ENCODE measurements at places on chromosomes 4 and X. TPM values are rescaled to one million over a fixed set of nuclear protein-coding genes. Genes with fewer than 3 reads are reported as not detected.

Gene PLAC1
- not detected for total RNA-seq

DNA sequence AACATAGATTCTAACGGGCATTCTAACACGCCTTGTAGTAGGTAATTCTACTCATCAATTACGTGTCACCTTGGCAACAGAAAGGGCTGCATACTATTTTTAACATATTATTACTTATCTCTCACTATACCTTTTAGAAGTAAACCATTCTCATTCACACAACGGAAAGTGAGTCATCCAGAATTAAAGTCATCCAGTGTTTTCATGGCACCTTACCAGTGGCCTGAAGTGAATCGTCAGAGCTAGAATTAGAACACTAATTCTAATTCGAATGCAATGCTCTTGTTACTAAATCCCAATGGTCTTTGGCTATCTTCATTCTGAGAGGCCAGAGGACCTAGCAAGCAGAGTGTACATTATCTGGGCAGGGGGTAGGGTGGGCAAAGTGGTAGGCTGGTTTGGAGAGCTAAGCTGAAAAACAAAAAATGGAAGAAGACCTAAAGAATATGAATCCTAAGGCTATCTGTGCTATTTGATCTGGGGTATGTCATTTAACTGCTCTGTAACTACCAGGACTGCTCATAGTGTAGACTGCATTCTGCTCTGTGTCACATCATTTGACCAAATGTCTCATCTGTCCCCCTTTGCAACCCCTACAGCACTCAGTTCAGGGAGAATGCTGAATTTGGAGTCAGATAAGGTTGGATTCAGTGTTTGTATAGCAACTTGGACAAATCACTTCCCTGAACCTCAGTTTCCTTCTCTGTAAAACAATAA lies 96.5 kb downstream of the HDAC8 start:
- no peak for DNase-seq

DNA sequence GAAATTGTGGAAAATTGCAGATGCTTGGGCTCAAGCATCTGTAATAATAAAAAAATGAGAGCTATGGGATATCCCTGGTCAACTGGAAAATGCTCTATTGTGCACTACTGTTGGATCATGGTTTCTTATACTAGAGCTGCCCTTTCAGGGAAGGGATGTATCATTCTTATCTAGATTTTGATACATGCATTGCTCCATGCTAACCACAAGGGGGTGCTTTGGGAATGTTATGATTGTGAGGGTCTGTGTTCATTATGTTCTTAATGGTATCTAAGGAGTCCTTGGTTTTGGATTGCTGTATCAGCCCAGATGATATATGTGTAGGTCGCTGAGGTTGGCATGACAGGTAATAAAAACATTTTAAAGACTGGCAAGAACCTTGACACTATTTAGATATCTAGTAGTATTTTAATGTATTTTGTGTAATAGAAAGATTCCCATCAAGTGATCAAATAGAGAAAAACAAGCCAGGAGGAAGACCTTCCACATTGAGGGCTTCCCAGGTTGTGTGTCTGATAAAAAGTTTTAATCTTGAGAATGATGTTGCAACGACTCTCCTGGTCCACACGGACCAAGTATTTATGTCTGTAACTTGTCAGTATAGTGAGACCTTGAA lies 49.2 kb upstream of the TLR2 start:
- DNase-seq, result no peak

DNA sequence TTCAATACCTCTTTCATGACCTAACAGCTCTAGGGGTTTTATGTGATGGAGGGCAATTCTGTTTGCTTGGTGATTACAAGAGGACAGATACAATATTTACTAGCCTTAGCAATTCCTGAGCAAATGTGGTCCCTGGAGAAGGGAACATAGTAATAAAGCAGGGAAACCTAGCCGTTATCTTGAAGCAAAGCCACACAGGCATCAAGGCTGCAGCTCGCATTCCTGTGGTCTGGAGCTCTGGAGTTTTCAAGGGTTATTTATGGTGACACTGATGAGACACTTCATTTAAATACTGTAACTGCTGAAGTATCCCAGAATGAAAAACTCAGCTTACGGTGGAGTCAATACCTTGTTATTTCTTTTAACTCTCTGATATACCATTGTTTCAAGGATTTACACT lies 66.8 kb downstream of the AFF2 start:
- DNase-seq, result no peak

- DNase-seq, result no peak
Measured at GRCh38 chr4:22802876-22803275, 110.1 kb downstream of the GBA3 start.

- DNase-seq, result no peak
Measured at GRCh38 chr4:157043131-157043530, 32.8 kb upstream of the GLRB start.

- no peak for DNase-seq
Measured at GRCh38 chrX:63702556-63702955, 82.5 kb downstream of the ARHGEF9 start.

- no peak for DNase-seq
Measured at GRCh38 chr4:1767061-1767769, 25.9 kb upstream of the FGFR3 start.

DNA sequence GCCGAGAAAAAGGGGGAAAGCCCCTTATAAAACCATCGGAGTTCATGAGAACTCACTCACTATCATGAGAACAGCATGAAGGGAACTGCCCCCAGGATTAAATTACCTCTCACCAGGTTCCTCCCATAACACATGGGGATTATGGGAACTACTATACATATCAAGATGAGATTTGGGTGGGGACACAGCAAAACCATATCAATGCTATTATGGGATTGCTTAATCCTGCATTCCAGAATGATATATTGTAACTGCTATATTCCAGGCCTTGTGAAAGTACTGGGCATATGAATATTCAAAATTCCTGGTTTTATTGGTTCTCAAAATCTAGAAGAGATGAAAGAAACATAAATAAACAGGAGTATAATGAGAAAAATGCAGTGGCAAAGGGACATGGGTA lies 29.3 kb downstream of the NPY1R start:
- DNase-seq, result no peak

Gene MAGEC1
- total RNA-seq, result not detected

- no peak for DNase-seq
Measured at GRCh38 chrX:154779261-154779660, 16.6 kb downstream of the DKC1 start.

All from left lobe of liver (tissue), 2 donors.